ENCODE measurements at places on chromosomes 2 and 18.

GRCh38 chr2:97739893-97740245, 26.5 kb downstream of the ZAP70 start:
- no peak for DNase-seq

DNA sequence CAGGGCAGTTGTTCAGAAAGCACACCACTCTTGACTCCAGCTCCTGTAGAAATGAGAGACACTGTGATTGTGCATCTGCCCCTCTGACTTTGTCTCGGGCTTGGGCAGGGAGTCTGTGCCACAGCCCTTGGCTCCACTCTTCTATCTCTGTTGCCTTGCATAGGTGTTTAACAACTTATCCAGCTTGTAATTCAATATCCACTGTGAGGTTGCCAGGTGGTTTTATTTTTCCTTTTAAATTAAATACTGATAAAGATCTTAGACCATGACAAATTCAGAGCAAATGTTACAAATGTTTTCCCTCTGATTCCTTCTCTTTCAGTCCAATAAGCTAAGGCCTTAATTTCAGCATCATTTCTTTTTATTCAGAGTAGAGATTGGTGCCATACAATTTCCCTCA, 421.7 kb downstream of the STK39 start:
- DNase-seq, result no peak

- no peak for DNase-seq
Measured at GRCh38 chr2:233565685-233566140, 869 bp downstream of the USP40 start.

DNA sequence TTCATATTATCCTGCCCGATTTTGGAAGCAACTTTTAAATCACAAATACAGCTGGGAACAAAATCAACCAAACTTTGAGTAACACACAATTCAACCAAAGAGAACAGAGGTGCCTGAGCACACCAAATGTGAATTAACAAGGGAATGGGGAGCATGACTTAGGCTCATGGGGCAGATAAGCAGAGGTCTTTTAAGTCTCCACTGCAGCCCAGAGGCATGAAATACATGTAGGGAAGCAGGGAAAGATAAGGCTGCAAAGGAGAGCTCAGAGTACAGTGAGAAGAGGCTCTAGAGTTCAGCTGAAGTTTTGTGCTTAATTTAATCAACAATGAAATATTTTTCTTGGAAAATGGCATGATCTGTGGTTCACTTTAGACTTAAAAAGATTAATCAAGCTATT, 49.0 kb downstream of the CYTIP start:
- no peak for DNase-seq

GRCh38 chr2:49028101-49028500, 126.2 kb downstream of the FSHR start:
- no peak for DNase-seq

- DNase-seq, result no peak
Measured at GRCh38 chr18:76347341-76347740, 147.7 kb downstream of the ZNF516 start.

DNA sequence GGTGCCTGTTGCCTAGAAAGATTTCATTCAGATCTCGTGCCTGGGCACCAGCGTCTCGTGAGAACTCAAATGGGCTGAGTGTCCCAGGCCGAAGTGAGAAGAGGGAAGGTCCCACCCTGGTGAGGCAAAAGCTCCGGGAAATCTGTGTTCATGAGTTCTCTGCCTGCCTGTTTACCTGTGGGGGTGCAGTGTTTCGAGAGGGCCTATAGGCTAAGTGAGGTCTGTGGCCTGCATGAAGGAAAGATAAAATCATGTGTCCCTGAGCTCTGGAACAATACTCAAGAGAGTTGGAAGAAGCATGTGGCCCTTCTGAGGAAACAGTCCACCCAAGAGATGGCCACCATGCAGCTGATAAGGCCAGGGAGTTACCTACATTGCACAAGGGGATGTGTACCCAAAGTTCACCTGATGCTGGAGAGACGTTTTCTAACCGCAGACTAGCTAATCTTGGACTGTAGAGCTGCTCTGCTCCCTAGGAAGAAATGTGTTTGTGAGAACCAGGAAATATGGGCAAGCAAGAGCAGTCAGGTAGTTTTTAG, 63.5 kb upstream of the ST3GAL5 start:
- DNase-seq, result no peak

- DNase-seq, result no peak
Measured at GRCh38 chr18:6406910-6407470, 7.7 kb downstream of the L3MBTL4 start.

DNA sequence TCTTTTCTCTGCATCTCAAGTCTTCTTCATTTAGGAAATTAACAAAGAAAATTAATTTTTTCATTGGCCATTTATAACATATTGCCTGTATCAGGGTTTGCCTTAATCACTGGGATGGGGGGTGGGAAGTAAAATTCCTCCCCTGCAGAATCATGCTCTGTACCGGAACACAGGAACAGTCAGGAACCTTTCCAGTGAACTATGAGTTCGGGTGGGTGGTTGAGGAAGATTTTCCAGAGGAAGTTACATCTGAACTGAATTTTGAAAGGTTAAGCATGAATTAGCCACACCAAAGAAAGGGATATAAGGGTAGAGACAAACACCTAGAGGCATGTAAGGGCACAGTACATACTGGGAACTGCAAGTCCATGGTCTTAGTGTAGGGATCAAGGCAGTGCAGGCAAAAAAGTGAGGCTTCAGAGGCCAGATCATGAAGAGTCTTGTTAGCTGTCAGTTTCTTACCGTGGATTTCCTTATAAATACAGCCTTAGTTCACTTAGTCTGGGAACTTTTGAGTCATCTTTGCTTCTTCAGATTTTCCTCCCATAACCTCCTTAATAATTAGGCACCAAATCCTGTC, 55.6 kb downstream of the FAM117B start:
- DNase-seq, result no peak

GRCh38 chr2:140801311-140801710, 1329.5 kb downstream of the LRP1B start:
- no peak for DNase-seq

DNA sequence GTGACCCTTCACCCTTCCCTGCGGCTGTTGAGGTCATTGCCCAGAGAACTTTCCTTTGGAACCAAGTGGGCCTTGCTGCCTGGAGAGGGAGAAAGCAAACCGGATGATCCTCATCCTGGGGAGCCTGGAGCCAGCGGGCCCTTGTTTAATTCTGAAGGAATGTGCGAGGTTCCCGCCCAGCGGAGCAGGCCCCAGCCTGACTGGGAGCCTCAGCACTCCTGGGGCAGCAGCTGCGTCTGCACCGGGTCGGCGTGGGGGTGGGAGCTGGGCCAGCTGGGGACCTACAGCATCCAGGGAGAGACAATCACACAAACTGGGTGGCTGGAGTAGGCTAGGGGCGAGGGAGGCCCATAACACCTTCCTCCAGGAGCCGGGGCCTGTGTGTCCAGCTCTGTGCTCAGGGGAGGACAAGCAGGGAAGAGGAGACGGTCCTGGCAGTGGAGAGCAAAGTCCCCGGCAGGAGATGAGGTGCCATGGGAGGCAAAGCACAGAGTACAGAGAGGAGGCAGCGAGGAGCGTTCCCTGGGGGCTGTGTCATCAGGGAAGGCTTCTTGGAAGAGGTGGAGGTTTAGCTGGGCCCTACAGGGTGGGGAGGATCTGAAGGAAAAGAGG, 61.9 kb upstream of the HAAO start:
- no peak for DNase-seq

GRCh38 chr2:128196471-128196931, 105.5 kb downstream of the UGGT1 start:
- DNase-seq, result no peak

- DNase-seq, result no peak
Measured at GRCh38 chr2:101521487-101521886, 46.6 kb upstream of the RFX8 start.

- DNase-seq, result no peak
Measured at GRCh38 chr2:75466708-75467311, 93.9 kb downstream of the EVA1A start.

DNA sequence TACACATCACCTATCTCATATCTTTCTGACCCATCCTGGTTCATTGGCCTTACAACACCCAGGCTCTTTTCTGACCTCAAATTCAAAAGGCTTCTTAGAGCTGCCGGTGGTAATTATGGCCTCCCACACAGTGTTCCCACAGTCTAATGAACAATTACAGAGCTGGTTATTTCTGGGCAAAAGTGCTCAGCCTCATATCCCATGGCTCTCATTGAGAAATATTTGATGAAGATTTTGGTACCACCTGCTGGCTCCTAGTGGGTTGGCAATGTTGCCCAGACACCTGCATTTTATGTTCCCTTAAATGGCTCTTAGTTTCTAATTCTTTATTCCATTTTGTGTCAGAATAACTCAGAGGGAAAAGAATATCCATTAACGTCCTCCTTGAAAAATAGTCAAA, 20.1 kb upstream of the SCYGR2 start:
- no peak for DNase-seq

All from NCI-H1105 (cell line).